Glomerular endothelial cell (primary cell): ENCODE measurements at places on chromosomes 2 and 18. TPM values are rescaled to one million over a fixed set of nuclear protein-coding genes. Genes with fewer than 3 reads are reported as not detected.

Gene CTAGE1
- total RNA-seq: not detected in 2 replicates

Gene MERTK
- total RNA-seq: 10.3 and 18.8 TPM in 2 replicates

Gene GKN1
- total RNA-seq: not detected in 2 replicates

GRCh38 chr2:156219491-156220100 is 112.9 kb downstream of the NR4A2 start:
- no peak for DNase-seq

DNA sequence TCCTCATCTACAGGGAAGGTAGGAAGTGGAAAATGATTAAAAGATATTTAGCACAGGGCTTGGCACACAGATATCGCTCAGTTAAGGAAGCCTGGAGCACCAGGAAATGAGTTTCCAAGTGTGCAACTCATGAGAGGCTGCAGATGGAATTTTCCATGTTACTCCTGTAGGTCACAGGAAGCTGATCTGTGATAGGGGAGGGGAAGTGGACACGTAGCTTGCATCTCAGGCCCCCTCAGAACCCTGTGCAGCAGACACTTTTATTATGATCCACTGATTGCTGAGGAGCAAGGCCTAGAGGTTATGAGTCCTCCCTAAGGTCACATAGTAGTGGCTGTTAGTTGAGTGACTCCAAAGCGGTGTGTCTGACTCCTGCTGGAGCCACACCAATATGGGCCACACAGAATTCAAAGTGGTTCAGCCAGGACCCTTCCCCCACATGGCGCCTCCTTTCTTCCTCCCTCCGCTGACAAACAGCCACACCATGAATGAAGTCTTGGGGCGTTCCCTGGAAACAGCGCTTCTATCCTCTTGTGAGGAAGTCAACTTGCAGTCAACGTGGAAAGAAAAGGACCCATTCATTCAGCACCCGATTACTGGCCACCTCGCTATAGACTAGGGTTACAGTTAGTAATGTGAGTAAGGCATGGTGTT is 21.5 kb downstream of the DYSF start:
- DNase-seq: no peak

DNA sequence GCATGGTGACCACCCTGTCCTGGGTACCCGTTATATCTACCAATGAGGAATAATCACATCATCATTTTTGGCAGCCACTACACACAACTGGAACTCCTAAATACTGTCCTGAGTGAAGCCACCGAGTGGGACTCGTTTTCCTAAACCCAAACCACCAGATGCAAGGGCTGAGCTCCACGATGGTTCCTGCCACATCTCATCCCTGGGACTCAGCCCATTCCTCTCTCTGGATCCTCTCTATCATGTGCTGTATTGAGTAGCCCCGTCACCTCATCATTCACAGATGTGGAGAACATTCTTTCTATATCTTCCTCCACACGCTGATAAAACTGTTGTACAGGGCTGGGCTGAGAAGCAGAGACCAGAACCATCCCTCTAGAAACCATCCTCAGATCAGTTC is 79.4 kb upstream of the SMAD7 start:
- DNase-seq: no peak

DNA sequence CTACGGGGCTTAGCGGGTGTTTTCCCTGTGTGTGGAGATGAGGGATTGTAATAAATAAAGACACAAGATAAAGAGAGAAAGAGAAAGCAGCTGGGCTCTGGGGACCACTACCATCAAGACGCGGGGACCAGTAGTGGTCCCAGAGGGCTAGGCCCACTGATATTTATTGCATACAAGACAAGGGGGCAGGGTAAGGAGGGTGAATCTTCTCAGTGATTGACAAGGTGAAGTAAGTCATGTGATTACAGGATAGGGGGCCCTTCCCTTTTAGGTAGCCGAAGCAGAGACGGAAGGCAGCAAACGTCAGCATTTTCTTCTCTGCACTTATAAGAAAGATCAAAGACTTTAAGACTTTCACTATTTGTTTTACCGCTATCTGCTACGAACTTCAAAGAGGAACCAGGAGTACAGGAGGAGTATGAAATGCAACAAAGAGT is 4.5 kb upstream of the GAL3ST2 start:
- DNase-seq: no peak

DNA sequence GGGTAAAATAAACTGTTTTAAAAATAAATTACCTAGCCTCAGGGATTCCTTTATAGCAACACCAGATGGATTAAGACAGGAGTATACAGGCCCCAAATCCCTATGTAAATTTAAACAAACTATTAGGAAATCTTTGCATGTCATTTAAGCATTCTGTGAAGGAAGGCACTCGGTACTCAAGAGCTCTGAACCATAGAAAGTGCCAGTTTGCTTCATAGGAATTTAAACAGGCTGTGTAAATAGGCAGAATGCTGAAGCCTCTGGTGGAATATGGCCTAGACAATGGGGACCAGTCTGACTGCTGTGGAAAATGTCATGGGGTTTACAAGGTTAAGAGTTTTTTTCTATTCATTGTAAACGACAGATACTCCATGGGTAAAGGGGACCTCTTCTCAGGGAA is 377.4 kb downstream of the DLGAP1 start:
- no peak for DNase-seq

DNA sequence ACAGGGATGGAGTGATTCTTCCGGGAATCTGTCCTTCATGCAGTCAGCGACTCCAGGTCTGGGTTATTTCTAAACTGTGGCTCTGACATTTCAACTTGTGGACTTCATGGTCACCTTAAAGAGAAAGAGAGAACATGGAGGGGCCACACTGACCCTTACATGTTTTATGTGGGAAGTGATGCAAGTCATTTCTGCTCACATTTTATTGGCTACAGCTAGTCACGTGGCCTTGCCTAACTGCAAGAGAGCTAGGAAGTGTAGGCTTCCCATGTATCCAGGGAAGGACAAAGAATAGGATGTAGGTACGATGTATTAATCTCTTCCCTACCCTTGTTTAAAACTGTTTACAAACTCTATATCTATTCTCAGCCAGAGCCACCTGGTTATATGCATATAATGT is 30.3 kb upstream of the AFTPH start:
- DNase-seq: no peak

GRCh38 chr18:70154591-70155194 is 50.8 kb downstream of the RTTN start:
- no peak for DNase-seq

DNA sequence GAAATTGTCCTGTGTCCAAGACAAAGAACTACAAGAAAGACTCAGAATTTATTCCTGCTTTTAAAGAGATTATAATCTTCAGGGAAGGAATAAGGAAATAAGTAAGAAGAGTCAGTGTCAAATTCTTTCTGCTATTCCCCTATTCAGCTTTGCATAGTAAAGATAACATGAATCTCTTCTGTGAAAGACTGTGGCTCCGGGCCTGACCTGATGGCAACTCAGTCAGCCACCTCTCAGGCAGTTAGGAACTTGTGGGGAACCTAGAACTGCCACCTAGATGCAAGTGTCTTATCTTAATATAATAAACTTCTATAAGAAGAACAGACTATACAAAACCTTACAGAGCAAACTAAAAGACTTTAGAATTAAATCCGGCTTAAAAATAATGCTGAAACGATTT is 382.0 kb downstream of the RAD51AP2 start:
- DNase-seq: no peak
